Colonic mucosa (tissue), 4 donors: ENCODE measurements at places on chromosomes 1 and 21. TPM values are rescaled to one million over a fixed set of nuclear protein-coding genes. Genes with fewer than 3 reads are reported as not detected.

GRCh38 chr1:23400324-23401114 is 24.0 kb downstream of the TCEA3 start:
- peaks cover 10% of the 10 kb centered on the region for H3K4me1 ChIP-seq
- no peak for DNase-seq
- H3K4me3 ChIP-seq = no peak overlapping the region
- peak overlapping the region; percentile 29 for H3K27ac ChIP-seq

GRCh38 chr1:45177452-45177851 is 29.0 kb downstream of the ZSWIM5 start:
- no peak overlapping the region for H3K27ac ChIP-seq
- no peaks in the 10 kb centered on the region for H3K27me3 ChIP-seq
- no peaks in the 10 kb centered on the region for H3K36me3 ChIP-seq
- H3K4me3 ChIP-seq = no peak overlapping the region
- no peak for DNase-seq

- H3K27me3 ChIP-seq = no peaks in the 10 kb centered on the region
- H3K4me3 ChIP-seq = no peak overlapping the region
- H3K27ac ChIP-seq = no peak overlapping the region
- no peak for DNase-seq
- no peaks in the 10 kb centered on the region for H3K36me3 ChIP-seq
Measured at GRCh38 chr1:37951783-37952624, 5.2 kb upstream of the INPP5B start.

DNA sequence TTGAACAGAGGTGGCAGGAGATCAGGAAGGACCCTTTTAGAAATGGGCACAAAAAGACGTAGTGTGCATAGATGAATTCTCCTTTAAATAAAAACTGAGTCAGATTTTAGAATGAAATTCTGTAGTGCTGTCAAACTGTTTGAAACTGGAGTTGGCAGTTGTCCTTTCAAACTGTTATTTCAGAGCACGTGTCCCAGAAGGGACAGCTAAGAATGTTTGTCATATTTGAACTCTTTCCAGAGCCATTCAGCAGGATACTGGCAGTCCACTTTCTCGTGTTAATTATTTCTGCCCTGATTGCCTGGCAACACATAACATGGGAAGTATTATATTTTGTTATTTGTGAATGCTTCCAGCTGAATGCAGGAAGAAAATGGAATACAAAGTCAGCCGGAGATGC is 212.3 kb upstream of the DPYD start:
- no peak for DNase-seq
- H3K4me1 ChIP-seq = no peaks in the 10 kb centered on the region
- H3K27me3 ChIP-seq = no peaks in the 10 kb centered on the region
- no peak overlapping the region for H3K4me3 ChIP-seq
- no peaks in the 10 kb centered on the region for H3K36me3 ChIP-seq

DNA sequence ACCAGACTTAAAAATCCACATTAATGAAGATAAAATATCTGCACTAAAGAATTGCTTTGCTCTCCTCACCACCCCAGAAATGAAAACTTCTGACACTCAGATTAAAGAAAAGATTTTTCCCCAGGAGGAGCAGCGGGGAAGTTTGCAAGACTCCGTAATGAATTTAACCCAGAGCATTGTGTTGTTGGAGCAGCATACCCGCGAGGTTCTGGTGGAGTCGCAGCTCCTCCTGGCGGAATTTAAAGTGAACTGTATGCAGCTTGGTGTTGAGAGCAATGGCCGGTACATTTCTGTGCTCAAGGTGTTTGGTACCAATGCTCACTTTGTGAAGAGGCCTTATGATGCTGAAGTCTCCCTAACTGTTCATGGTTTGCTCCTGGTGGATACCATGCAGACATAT is 46.4 kb downstream of the VPS13D start:
- H3K4me3 ChIP-seq = no peak overlapping the region
- H3K36me3 ChIP-seq = peaks cover 8% of the 10 kb centered on the region
- H3K27me3 ChIP-seq = no peaks in the 10 kb centered on the region
- no peak for DNase-seq
- H3K27ac ChIP-seq = no peak overlapping the region

- no peak for DNase-seq
- H3K4me3 ChIP-seq = peak overlapping the region; percentile 77
- H3K4me1 ChIP-seq = peaks cover 9% of the 10 kb centered on the region
- no peaks in the 10 kb centered on the region for H3K36me3 ChIP-seq
- no peaks in the 10 kb centered on the region for H3K27me3 ChIP-seq
Measured at GRCh38 chr1:230979389-230979716, 459 bp downstream of the ARV1 start.

DNA sequence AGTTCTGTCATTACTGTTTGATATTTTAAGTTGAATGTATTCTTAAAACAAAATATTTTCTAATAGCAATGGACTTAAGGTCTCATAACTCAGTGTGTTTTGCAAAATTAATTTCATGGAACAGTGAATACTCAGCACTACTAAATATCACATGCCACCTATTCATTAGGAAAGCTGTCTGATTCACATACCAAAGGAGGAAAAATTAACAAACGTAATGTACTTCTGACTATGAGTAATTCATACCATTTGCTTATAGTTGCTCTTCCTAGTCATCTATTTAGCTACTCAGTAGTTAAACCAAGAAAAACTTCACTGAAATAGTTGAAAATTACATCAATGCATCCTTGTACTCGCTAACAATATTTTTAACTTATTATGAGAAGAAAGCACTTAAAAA is 35.2 kb downstream of the TP53BP2 start:
- H3K27me3 ChIP-seq = no peaks in the 10 kb centered on the region
- DNase-seq = no peak
- H3K4me1 ChIP-seq = no peaks in the 10 kb centered on the region
- no peak overlapping the region for H3K27ac ChIP-seq
- H3K36me3 ChIP-seq = no peaks in the 10 kb centered on the region

DNA sequence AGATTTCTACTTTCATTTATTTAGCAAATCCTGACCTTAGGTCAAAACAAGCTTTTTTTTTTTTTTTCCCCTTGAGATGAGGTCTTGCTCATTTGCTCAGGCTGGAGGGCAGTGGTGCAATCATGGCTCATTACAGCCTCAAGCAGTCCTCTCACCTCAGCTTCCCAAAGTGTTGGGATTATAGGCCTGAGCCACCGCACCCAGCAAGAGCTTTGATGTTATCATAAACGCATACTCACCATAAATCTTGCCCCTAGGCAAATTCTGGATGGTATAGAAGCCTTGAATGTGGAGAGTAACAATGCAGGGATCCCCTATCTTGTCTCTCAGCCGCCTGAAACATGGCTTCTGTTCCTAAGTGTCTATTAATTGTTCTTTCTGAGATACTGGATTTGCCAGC is 24.8 kb upstream of the CLDN8 start:
- DNase-seq = no peak
- H3K4me3 ChIP-seq = no peak overlapping the region
- no peaks in the 10 kb centered on the region for H3K27me3 ChIP-seq

DNA sequence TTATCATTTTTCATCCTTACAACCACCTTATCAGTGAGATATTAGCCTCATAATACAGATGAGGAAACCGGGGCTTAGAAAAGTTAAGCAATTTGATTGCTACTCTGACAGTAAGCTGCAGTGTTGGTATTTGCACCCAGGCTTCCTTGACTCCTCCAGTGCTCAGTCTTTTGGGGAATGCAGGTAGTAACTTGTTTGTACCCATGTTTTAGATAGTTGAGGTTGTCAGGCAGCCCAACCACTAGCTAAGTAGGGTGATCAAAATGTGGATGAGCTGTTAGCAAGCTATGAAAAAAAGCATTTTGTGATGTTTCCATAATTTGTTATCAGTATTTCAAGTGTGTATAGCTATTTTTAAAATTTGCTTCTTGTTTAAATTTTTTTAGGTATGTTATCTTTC is 80.8 kb downstream of the SASS6 start:
- H3K4me1 ChIP-seq = no peaks in the 10 kb centered on the region
- no peak overlapping the region for H3K4me3 ChIP-seq
- H3K27ac ChIP-seq = no peak overlapping the region

DNA sequence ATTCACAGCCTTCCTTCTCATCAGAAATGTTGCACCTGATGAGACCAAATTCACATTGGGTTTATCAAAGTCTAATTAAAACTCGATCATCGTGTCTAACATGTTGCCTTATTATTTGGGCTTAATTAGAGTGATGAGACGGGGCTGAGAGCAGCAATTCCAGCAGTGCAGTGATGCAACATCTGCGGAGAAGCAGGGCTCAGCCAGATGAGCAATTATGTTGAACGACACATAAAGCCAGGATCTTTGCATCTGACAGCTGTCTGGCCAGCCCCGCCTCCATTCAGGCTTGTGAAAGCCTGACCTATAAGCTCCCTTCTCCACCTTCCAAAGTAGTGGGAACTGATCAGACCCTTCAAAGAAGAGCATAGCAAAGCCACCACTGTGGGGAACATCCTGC is 109.8 kb downstream of the C1orf94 start:
- H3K27me3 ChIP-seq = no peaks in the 10 kb centered on the region
- H3K4me3 ChIP-seq = no peak overlapping the region
- no peak overlapping the region for H3K27ac ChIP-seq

DNA sequence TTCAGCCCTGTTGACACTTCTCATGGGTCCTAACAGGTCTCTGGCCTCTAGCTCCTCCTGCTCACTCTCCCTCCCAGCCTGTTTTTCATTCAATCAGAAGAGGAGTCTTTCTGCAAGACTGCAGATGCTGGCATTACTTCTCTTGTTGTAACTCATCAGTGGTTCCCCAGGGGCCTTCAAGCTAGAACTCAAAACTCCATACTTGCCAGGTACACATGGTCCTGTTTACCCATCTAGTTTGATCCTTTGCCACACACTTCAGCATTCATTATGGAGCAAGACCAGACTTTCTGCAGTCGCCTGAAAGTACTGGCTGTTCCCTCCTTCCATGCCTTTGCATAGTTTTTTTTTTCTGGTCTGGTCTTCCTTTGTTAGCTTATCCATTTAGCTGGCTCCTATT is 47.9 kb downstream of the SERBP1 start:
- no peaks in the 10 kb centered on the region for H3K4me1 ChIP-seq
- no peaks in the 10 kb centered on the region for H3K36me3 ChIP-seq

- H3K4me3 ChIP-seq = peak within 1 kb of the TSS; percentile 83
- peaks cover 32% of the 10 kb centered on the region for H3K4me1 ChIP-seq
- no peaks in the 10 kb centered on the region for H3K27me3 ChIP-seq
- H3K27ac ChIP-seq = peak within 1 kb of the TSS; percentile 79
Measured at GRCh38 chr1:150974580-150975478, at the start of gene CERS2. CERS2 (minus strand) TSS chr1:150974835; CDS start chr1:150969090, 5,745 bp downstream.

- H3K27me3 ChIP-seq = no peaks in the 10 kb centered on the region
- no peaks in the 10 kb centered on the region for H3K36me3 ChIP-seq
- H3K4me3 ChIP-seq = no peak overlapping the region
- DNase-seq = no peak
Measured at GRCh38 chr1:56591909-56592308, 12.5 kb upstream of the PLPP3 start.

- H3K36me3 ChIP-seq = no peaks in the 10 kb centered on the region
- H3K27ac ChIP-seq = no peak overlapping the region
- no peak for DNase-seq
Measured at GRCh38 chr21:30710499-30710898, 8.1 kb downstream of the KRTAP21-3 start.

- H3K4me3 ChIP-seq = no peak overlapping the region
- no peaks in the 10 kb centered on the region for H3K27me3 ChIP-seq
- no peak overlapping the region for H3K27ac ChIP-seq
- no peak for DNase-seq
- no peaks in the 10 kb centered on the region for H3K36me3 ChIP-seq
- H3K4me1 ChIP-seq = no peaks in the 10 kb centered on the region
Measured at GRCh38 chr1:57017200-57017599, 51.4 kb upstream of the C8B start.

- no peaks in the 10 kb centered on the region for H3K27me3 ChIP-seq
- no peak for DNase-seq
Measured at GRCh38 chr1:19210772-19211549, 895 bp upstream of the UBR4 start.

- H3K4me1 ChIP-seq = peaks cover 4% of the 10 kb centered on the region
- no peaks in the 10 kb centered on the region for H3K27me3 ChIP-seq
- H3K4me3 ChIP-seq = no peak overlapping the region
- H3K27ac ChIP-seq = peak overlapping the region; percentile 6
Measured at GRCh38 chr1:111218701-111219556, 8.6 kb upstream of the CHI3L2 start.

GRCh38 chr1:52917581-52917980 is 4.0 kb downstream of the ECHDC2 start:
- no peak overlapping the region for H3K27ac ChIP-seq
- H3K36me3 ChIP-seq = no peaks in the 10 kb centered on the region
- no peaks in the 10 kb centered on the region for H3K4me1 ChIP-seq
- H3K4me3 ChIP-seq = no peak overlapping the region
- DNase-seq = no peak

GRCh38 chr1:17732475-17732874 is 22.7 kb upstream of the ACTL8 start:
- H3K4me3 ChIP-seq = no peak overlapping the region
- H3K27me3 ChIP-seq = no peaks in the 10 kb centered on the region
- H3K27ac ChIP-seq = no peak overlapping the region
- H3K36me3 ChIP-seq = no peaks in the 10 kb centered on the region

DNA sequence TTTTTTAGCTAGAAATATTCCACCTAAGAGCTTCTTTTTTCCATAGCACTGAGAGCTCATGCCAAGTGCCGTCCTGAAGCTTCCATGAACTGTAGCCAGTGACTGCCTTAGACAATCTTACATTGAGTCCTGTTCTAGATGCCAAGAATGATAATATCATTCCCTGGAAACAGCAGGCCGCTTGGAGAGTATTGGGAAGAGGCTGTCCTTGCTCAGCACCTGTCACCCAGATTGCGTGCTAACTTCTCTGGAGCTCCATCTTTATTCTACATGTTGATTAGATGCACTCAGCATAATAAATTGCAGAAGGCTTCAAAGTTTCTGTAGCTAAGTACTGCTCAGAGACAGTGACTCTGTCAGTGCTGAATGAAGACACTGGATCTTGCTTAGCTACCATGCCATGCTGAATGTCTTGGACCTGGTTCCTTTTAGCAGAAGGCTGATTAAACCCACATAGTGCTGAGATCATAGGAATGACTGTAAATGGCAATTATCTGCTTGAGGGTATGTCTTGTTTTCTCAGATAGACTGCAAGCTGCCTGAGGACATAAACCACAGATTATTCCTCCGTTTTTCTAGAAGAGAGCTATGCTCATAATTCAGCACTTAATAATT is 83.1 kb upstream of the IRF2BP2 start:
- no peaks in the 10 kb centered on the region for H3K27me3 ChIP-seq
- H3K27ac ChIP-seq = no peak overlapping the region

GRCh38 chr1:88140325-88140724 is 543.7 kb upstream of the PKN2 start:
- DNase-seq = no peak
- H3K4me1 ChIP-seq = no peaks in the 10 kb centered on the region
- H3K27me3 ChIP-seq = no peaks in the 10 kb centered on the region
- H3K4me3 ChIP-seq = no peak overlapping the region
- H3K36me3 ChIP-seq = no peaks in the 10 kb centered on the region
- H3K27ac ChIP-seq = no peak overlapping the region

Gene SH2D2A
- total RNA-seq = 3.1 TPM

Gene FAM177B
- 19.5 TPM for total RNA-seq

Gene ERG
- 2.5 TPM for total RNA-seq

Gene NOS1AP
- 9.0 TPM for total RNA-seq

Gene PYHIN1
- total RNA-seq = 0.61 TPM

Gene LRRC38
- total RNA-seq = not detected

Gene SH2D1B
- 0.27 TPM for total RNA-seq
